ENCODE measurements at places on chromosomes 5 and 9.

DNA sequence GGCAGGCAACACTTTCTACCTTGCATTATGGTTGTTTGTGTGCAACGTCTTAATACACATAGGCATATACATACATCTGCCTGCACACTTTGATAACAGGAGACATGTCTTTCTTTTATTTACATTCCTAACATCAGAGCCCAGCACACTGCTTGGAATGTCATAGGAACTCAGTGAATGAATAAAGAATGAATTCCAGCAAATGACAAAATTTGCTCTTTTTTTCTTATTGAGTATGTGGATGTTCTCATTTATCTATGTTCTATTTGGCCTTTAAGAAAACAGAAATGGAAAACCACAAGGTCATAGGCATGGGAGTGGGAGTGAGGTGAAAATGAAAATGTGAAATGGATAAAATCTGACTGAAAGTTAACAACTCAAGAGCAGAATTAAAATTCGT is 36.3 kb upstream of the PALM2AKAP2 start:
- ATAC-seq: no peak

GRCh38 chr5:168878135-168878745 is 299.1 kb upstream of the PANK3 start:
- ATAC-seq: no peak

DNA sequence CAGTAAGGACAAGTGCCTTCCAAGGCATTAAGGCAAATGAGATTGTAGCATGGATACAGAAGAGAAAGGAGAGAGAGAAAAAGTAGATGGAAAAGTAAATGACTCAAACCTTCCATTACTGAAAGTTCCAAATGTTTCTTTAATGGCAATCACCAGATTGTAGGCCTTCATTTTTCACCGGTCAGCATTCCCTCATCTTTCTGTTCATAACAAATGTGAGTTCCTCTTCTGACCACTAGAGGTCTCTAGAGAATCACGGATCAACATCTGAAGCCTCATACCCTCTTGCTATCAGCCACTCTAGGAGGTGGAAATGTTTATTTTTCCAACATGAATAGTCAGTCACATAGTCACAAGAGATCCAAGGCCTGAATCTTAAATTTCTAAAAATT is 73.6 kb upstream of the RPS23 start:
- ATAC-seq: peak; percentile 60

DNA sequence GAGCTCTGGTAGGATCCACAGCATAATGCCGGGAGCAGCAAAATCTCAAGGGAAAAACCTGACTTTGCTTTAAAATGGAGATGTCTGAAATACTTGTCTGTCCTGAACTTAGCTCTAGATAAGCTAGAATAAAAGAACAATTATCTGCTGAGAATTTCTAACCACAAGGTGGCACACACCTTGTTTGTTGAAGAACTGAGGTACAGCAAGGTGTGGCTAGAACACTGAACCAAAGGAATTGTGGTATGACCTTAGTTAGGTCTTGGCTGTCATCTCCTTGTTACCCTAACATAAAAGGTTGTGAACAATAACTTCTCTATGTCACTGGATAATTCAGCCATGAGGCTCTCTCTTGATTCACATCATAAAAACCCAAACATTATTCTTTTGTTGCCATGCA is 72.3 kb upstream of the ANXA1 start:
- no peak for ATAC-seq

DNA sequence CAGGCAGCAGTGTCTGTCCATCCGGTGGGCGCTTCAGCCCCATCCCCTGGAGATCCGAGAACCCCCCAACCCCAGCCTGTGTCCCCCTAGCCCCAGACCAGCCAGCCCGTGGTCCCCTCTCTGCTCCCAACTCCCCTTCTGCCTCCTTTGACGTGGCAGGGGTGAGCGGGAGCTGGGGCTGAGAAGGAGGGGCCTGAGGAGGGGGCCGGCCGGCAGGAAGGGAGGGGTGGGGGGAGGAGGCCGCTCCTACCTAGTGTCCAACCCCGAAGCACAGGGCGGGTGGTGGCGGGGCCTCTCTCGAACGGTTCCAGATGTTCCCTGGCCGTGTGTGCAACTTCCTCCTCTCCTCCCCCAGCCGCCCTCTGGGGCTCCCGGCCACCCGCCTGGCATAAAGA is 31.0 kb downstream of the GOLGA2 start:
- peak; percentile 11 for ATAC-seq

- ATAC-seq: no peak
These were observed 105.0 kb downstream of the FBXL7 start for GRCh38 chr5:15604986-15605385.

- peak; percentile 58 for ATAC-seq
These were observed 97.8 kb downstream of the TSSK1B start for GRCh38 chr5:113336975-113337374.

DNA sequence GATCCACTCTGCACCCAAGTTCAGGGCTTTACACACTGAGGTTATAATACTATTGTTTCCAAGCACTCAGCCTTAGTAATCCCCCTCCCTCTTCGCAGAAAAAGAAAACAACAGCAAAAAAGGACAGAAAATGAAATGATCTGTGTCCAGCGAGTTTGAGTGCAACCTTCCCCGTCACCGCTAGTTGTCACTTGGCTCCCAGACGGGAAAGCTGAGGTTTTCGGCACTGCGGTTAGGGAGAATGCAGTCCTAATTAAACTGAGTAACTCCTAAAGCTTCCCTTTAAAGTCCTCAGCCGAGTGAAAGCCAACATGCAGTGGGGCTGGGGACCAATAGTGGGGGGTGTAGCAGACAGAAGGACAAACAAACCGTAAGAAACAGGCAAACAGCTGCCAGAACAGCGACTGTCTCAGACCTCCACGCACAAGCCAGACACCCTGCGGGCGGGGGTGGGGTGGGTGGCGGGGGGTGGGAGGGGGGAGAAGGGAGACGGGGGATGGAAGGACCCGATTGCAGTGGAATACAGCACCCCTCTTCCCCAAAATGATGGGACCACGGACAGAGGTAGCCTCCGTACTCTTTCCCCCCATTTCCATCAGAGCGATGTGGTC is 680 bp downstream of the GLRA1 start:
- no peak for ATAC-seq

GRCh38 chr9:82492274-82492673 is 503.7 kb downstream of the SPATA31D1 start:
- ATAC-seq: no peak

- no peak for ATAC-seq
These were observed 27.4 kb downstream of the LHX2 start for GRCh38 chr9:124038790-124039633.

DNA sequence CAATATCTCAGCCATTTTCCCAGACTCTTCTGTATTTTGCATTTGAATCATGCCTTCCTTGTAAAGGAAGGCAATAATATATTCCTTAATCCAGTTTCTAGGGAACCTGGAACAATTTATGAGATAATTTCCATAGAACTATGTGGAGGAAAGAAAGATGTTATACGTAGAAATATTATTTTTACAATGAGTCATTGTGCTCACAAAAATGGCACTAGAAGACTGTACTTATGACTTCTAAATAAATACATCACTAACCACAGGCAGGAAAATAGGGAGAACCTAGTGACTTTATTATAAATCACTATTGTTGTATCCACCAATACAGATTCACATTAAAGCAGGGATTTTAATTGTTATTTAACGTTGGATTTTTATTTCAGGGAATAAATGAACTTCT is 87.6 kb downstream of the FBXO38 start:
- no peak for ATAC-seq

- peak; percentile 61 for ATAC-seq
These were observed 48.5 kb downstream of the PLGRKT start for GRCh38 chr9:5389109-5389732.

GRCh38 chr9:129093602-129094386 is 12.9 kb downstream of the DOLPP1 start:
- ATAC-seq: no peak

DNA sequence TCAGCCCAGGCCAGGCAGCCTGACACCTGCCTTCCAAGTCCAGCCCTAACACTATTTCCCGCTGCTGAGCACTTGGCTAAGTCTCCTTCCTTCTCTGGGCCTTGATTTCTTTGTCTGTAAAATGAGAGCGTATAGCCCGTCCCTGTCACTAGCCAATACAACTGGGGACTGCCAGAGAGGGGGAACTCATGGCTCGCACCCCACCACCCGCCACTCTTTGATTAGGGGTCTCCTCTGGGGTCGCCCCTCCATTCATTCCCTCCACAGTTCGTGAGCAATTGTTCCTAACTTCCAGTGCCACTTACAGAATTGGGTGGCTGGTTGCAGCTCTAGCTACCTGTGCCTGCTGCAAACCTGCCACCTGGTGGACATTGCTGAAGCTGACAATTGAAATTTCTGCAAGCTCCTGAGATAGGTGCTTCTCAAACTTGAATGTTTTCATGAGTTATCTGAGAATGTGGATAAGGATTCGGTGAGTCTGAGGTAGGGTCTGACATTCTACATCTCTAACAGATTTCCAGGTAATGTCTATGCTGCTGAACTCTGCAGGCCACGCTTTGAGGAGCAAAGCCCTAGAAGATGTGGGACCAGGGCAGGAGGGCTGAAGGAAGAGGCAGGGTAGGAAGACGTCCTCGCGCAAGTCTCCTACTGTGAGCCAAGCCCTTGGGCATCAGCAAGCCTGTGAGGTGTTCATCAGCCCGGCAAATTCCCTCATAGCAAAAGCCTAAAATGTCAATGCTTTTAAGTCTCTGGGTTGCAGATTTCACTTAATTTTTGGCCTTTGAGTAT is 13.3 kb upstream of the RECK start:
- ATAC-seq: peak; percentile 82

- ATAC-seq: no peak
These were observed 85.4 kb upstream of the MIER3 start for GRCh38 chr5:57037355-57037754.

DNA sequence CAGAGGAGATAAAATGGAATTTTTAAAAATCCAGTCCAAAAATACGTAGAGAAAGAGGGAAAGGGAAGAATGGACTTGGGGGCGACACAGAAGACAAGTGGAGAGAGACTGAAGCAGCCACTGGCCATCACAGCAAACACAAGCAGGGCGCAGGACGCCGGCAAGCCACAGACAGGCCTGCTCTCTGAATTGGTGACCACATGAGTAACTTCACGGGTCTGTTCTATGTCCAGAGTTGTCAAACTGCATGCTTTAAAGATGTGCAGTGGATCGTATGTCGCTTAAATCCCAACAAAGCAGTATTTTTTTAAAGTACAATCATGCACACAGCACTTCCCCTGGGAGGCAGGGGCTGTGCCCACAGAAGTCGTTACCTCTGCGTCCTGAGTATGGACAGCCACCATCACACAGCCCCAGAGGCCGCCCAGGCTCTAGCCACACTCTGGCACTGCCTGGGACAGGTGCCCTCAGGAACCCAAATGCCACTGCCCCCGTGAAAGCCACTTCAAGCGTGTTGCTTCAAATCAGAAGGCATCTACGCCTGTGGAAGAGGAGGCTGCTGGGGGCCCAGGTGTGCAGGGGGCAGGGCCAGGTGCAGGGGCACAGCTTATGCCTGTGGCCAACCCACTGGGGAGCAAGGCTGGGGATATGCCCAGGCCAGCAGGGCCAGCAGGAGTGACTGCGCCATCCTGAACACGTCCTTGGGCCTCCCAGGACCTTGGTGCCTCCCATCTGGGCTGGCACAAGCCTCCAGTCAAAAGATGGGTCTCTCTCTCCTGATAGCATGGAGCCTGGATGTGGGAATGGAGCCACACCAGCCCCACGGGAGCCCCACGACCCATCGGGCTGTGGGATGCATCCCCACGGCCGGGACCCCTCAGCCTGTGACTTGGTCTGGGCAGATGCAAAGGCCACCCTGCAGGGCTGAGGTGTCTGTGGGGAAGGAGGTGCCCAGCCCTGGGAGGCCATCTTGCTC is 5.9 kb upstream of the LRRC14B start:
- no peak for ATAC-seq

DNA sequence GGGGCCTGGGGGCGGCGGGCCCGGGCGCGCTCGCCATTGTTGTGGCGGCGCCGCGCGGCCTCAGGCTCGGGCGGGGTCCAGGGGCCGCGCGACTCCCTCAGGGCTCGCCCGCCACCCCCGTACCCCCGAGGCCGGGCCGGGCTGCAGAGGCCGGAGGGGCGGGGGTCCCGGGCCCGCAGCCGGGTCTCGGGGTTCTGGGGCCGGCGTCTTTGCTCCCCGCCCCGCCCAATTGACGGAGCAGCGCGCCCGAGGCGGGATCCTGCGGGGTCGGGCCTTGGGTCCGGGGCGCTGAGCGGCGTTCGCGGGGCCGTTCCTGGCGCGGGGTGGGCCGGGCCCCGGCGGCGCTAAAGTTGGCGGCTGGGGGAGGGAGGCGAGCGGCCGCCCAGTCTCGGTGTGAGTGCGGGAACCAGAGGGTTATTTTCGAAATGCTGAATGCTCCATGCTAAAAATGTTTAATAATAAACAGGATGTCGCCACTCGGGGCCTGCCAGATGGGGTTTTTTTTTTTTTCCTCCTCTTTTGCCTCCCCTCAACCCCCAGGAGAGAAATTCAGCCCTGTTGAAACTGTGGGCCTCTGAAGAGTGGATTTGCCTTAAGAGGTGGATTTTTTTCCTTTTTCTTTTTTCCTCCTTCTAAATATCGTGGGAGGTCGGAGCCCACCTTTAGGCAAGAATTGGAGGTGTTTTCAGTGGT is 724 bp downstream of the PRRC2B start:
- ATAC-seq: peak; percentile 52

Measured in stimulated activated memory B cell treated with anti-CD40 and anti-IgM and Interleukin-4, amounts not matched to agents 10 μg/mL and 1 μg/mL and 100 μg/mL, for 72 hours (primary cell).